Progenitor cell of endocrine pancreas (in vitro differentiated cells): ENCODE measurements at places on chromosomes 7 and 10.

DNA sequence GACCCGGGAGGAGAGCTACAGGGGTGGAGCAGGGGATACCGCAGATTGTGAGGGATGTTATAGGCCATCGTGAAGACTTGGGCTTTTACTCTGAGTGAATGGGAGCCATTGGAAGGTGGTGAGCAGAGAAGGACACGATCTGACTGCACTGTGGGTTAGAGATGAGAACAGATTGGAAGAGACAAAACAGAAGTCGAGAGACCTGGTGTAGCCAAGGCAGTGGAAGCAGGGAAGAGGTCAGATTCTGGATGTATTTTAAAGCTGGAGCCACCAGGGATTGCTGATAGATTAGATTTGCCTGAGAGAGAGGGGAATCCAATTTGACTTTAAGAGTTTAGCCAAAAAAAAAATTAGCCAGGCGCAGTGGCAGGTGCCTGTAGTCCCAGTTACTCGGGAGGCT, 21.6 kb upstream of the EEPD1 start:
- DNase-seq = no peak
- H3K4me1 ChIP-seq = peaks cover 6% of the 10 kb centered on the region
- H3K36me3 ChIP-seq = no peaks in the 10 kb centered on the region
- no peak overlapping the region for H3K4me3 ChIP-seq
- no peaks in the 10 kb centered on the region for H3K27me3 ChIP-seq
- H3K27ac ChIP-seq = no peak overlapping the region

DNA sequence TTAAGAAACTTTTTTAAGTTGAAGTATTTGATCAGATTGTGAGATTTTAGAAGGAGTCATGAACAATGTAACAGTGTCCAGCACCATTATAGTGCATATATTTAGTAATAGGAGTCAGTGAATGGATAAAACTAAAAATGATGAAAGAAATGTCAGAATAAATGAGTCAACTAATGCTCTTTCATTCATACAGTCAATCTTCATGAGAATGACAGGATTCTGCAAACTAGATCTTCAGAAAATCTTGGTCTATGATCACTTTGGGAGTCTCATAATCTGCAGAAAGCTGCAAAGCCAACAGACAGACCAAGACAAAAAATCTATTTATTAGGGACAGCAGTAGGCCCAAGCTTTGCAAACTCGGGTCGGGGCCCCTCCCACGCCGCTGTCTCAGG, 710 bp downstream of the RNLS start:
- H3K36me3 ChIP-seq = no peaks in the 10 kb centered on the region
- peaks cover 11% of the 10 kb centered on the region for H3K27me3 ChIP-seq
- H3K27ac ChIP-seq = no peak overlapping the region
- DNase-seq = no peak

GRCh38 chr10:83190614-83191013, 948.7 kb upstream of the GHITM start:
- peaks cover 2% of the 10 kb centered on the region for H3K4me1 ChIP-seq
- no peaks in the 10 kb centered on the region for H3K27me3 ChIP-seq
- H3K36me3 ChIP-seq = no peaks in the 10 kb centered on the region
- no peak overlapping the region for H3K4me3 ChIP-seq
- H3K27ac ChIP-seq = no peak overlapping the region

GRCh38 chr7:43569424-43569823, 13.5 kb upstream of the STK17A start:
- H3K4me3 ChIP-seq = no peak overlapping the region
- no peaks in the 10 kb centered on the region for H3K27me3 ChIP-seq

DNA sequence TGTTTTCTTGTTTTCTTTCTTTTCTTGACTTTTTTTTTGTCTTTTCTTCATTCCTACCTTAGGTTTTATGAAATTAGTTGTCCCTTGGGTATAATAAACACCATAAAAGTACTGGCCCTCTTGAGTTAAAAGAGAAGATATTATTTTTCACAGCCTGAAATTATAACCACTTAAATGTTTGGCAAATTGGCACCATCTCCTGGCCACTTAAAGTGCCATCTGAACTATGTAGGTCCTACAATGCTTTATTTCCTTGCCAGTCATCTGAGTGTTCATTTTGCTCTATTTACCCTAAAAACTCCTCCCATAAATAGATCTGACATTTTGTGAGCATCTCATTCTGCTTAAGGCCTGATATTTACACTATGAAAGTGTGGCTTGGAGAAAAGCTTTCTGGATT, 98.9 kb upstream of the PRKCQ start:
- H3K4me3 ChIP-seq = no peak overlapping the region
- no peaks in the 10 kb centered on the region for H3K4me1 ChIP-seq
- H3K27ac ChIP-seq = no peak overlapping the region
- H3K36me3 ChIP-seq = no peaks in the 10 kb centered on the region

- H3K27me3 ChIP-seq = no peaks in the 10 kb centered on the region
- DNase-seq = no peak
- H3K4me3 ChIP-seq = no peak overlapping the region
- H3K36me3 ChIP-seq = no peaks in the 10 kb centered on the region
- H3K4me1 ChIP-seq = peaks cover 4% of the 10 kb centered on the region
Observed at GRCh38 chr10:105837951-105838350, 1196.9 kb downstream of the SORCS3 start.
